ENCODE measurements at places on chromosomes 7 and 10. TPM values are rescaled to one million over a fixed set of nuclear protein-coding genes. Genes with fewer than 3 reads are reported as not detected.
A peak's percentile ranks its signal among the peaks of the same experiment; 100 is the strongest.

DNA sequence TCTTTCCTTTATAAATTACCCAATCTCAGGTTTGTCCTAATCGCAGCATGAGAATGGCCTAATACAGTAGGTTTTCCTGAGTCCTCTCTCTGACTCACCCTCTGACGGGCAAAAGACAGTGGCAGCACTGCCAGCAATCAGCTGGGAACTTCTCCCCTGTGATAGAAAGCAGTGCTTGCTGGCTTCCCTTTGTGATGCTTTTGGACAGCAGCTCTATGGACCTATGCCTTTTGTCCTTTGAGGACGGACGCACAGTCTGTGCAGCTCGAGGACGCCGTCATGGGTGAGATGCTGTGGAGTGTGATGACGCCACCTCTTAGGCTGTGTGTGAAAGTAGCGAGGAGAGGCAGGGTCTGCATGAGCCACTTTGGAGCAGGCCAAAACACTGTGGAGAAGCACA, 68.8 kb downstream of the KIAA1217 start:
- DNase-seq = no peak

- DNase-seq = no peak
Measured at GRCh38 chr10:99161165-99161564, 74.5 kb downstream of the HPSE2 start.

- no peak for DNase-seq
Measured at GRCh38 chr10:91006752-91007346, 86.0 kb upstream of the ANKRD1 start.

- DNase-seq = peak; percentile 95
Measured at GRCh38 chr7:82699773-82700186, 256.2 kb upstream of the CACNA2D1 start.

- DNase-seq = no peak
Measured at GRCh38 chr7:47197486-47197885, 384.4 kb downstream of the TNS3 start.

The ZC3HAV1L gene
- 11.6 TPM for total RNA-seq

The RBM20 gene
- total RNA-seq = 0.13 TPM

All from HT-29 (cell line).